Urothelium cell line (cell line): ENCODE measurements at places on chromosomes 4 and X.

DNA sequence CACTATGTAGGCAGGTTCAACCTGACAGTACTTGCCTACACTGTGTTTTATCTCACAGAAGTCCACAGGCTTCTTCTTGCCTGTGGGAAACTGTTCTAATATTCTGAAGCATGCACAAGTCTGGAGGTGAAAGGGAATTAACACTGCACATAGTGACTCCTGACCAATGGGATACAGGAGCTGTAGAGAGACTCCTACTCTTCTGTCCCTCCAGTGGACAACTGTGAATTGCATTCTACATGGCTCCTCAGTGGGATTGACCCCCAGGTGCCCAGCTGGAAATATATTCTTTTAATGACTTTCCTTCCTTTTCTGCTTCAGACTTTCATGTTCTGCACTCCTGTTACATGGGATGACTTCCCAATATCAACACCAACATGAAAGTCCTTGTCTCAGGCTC, 8.2 kb upstream of the YIPF6 start:
- DNase-seq = peak; percentile 45

GRCh38 chrX:15298201-15298600, 17.2 kb downstream of the ASB11 start:
- no peak for DNase-seq

DNA sequence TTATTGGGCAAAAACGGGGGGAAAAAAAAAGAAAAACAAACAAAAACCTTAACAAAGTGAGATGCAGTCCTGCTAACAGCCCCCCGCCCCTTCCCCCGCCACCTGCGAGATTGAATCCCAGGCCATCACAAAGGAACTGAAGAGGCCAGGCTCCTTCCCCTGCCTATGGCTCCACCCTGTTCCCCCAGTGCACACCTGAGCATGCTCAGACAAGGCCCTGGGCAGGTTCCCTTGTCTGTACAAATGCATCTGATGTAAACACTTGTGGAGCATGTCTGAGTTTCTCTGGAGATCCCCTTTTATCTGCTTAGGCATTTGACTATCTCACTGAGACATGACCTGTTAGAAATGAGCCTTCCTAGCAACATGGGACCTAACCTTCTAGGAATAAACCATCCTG, 983.7 kb upstream of the PABPC4L start:
- no peak for DNase-seq

GRCh38 chr4:683982-684622, 4.8 kb downstream of the SLC49A3 start:
- peak; percentile 30 for DNase-seq

DNA sequence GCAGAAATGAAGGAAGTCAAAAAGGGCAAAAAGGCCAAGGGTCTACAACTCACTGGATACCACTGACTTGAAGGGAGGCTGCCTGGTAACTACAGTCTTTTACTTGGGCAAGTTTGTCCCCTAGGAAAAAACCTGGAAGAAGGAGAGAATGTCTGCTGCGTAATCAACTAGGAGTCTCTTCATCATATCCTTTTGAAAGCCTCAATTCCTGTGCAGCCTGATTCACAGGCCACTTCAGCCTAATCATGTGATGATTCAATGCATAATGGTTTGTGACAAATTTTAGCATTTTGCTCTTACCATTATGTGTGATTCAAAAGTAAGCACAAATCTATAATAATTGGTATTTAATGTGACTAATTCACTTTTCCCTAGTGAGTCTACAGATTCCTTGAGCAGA, 273.6 kb downstream of the FRMPD4 start:
- no peak for DNase-seq

- no peak for DNase-seq
Observed at GRCh38 chrX:118968031-118968430, 6.4 kb upstream of the LONRF3 start.

DNA sequence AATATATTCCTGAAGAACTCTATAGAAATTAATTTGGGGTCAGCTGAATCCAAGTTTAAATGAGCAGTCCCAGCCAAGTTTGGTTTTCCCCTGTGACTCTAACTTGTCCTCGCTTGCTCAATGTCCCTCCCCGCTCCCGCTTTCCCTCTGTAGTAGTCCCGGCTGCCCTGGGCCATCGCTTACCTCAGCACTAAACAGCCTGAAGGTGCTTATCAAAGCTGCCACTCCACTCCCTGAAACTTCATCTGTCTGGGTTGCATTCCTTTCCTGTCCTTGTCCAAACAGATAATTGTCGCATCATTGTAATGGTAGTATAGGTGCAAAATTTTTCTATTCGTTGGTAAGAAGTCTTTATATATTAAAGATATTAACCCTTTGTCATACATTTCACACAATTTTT, 12.8 kb downstream of the SLC25A43 start:
- no peak for DNase-seq

DNA sequence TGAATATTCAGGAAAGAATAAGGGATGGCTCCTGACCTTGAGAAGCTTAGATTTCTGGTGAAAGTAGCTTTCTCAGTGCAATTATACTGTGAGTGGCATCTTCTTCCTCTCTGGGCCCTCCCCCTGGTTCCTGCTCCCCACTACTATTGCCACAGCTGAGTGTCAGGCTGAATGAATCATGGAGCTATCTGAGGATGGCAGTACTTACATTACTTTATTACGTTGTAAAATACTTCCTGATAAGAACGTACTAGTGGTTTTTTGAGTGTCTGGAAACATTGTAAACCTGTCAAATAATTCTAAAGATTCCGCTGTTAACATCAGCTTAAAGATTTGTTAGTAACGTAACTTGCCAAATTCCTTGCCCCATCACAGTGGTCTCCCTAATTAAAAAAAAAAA, 36.2 kb downstream of the ARHGAP10 start:
- no peak for DNase-seq

GRCh38 chrX:154352466-154352865, 22.0 kb downstream of the FLNA start:
- DNase-seq = no peak

GRCh38 chr4:6773106-6773505, 9.4 kb upstream of the KIAA0232 start:
- no peak for DNase-seq

GRCh38 chr4:1473718-1474117, 67.5 kb upstream of the NKX1-1 start:
- DNase-seq = no peak

- no peak for DNase-seq
Observed at GRCh38 chr4:26233350-26233749, 87.5 kb upstream of the RBPJ start.

- no peak for DNase-seq
Observed at GRCh38 chr4:148813289-148813688, 371.1 kb upstream of the NR3C2 start.

- peak; percentile 1 for DNase-seq
Observed at GRCh38 chrX:7514871-7515599, 327.9 kb upstream of the VCX start.

GRCh38 chr4:13495753-13496152, 11.6 kb upstream of the RAB28 start:
- DNase-seq = no peak

- DNase-seq = no peak
Observed at GRCh38 chr4:71406459-71406963, 67.7 kb downstream of the SLC4A4 start.
